ENCODE measurements at places on chromosomes 12 and 14. TPM values are rescaled to one million over a fixed set of nuclear protein-coding genes. Genes with fewer than 3 reads are reported as not detected.

- DNase-seq: no peak
Observed at GRCh38 chr12:81150382-81150781, 72.5 kb downstream of the ACSS3 start.

- no peak for DNase-seq
Observed at GRCh38 chr12:107440606-107441005, 245.0 kb upstream of the PWP1 start.

GRCh38 chr14:61565836-61566536 is 129.3 kb upstream of the HIF1A start:
- DNase-seq: peak; percentile 97

CIROP gene
- 0.28 TPM for total RNA-seq

DNA sequence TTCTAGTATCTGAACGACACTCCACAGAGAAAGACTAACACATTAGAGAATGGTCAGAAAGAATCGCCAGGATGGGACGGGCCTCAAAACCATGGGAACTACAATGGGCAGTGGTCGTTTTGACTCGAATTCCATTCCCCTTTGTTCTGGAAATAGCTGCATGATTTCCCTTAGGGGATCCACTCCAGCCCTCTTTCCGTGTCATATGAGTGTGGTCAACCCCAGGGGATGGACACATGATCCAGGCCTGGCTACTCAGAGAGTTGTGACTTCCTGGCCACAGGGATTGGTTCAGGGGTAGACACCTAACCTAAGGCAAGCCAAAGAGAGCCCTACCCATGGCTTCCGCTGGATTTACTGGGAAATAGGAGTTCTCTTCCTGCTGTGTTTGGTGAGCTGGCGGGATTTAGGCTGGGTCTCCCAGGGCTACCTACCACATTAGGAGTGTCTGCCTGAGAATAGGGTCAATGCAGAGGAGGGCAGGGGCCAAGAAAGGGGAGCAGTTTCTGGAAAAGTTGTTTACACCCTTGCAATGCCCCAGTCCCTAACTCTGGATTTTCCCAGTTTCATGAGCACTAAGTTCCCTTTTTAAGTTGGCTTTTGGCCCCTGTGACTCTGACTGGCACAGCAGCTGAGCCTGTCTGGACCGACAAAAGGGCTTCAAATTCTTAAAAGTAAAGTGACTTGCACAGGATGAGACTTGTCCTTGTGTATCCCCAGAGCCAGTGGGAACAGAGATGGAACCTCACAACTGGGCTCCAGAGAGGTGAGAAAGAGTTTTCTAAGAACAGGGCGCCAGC is 28.1 kb upstream of the GPATCH2L start:
- DNase-seq: no peak

TSPAN8 gene
- total RNA-seq: not detected

DNA sequence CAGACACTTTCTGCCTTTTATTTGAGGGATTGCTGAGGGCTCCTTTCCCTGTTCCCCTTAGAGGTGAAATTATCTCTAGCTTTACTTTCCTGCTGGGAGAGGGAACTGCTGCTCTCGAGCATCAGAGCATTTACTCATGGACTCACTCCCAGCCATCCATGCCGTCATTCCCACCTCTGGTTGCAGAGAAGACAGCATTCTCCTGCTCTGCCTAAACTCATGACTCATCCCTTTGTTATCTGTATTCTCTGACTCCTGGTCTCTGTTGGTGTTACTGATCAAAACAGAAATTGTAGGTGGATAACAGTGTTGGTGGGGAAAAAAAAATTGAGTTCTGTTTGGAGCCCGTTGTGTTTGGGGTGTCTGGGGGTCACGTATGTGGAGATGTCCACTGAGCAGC is 159.3 kb downstream of the TTC8 start:
- peak; percentile 97 for DNase-seq

DNA sequence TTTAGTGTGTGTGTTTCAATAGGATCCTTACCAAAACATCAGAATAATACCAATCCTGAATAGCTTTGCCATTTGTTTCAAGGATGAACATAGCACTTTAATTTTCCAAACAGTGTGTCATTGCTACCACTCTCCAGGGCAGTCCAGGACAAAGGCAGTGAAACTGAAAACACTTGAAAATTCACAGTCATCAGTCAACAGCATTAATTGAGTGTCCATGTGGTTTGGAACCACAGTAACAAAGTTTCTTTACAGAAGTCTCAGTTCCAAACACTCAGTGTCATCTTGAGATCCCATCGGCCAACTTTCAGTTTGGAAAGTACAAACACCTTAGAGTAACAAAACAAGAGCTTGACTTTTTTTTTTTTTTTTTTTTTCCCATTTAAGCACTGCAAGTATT is 228.4 kb upstream of the SOX5 start:
- no peak for DNase-seq

DNA sequence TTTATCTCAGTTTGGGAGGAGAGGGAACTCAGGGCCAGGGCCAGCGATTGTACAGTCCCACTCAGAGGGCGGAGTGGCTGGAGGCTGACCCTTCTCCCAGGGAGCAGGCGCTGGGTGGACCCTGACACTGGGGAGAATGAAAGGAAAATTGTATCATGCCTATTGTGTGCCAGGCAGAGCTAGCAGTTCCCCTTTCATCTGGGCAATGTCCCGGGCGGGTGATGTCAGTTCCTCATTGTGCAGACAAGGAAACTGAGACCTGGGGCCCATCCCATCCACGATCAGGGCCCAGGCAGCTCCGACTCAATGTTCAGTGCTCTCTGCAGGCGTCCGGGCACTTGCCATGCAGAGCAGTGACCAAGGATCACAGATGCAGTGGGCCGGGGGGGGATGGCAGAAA is 101.9 kb upstream of the RTL1 start:
- no peak for DNase-seq

GRCh38 chr12:95740751-95741150 is 49.8 kb downstream of the NTN4 start:
- no peak for DNase-seq

TAS2R14 gene
- total RNA-seq: 3.9 TPM

- no peak for DNase-seq
Observed at GRCh38 chr12:117360551-117361346, 677 bp downstream of the NOS1 start.

DNA sequence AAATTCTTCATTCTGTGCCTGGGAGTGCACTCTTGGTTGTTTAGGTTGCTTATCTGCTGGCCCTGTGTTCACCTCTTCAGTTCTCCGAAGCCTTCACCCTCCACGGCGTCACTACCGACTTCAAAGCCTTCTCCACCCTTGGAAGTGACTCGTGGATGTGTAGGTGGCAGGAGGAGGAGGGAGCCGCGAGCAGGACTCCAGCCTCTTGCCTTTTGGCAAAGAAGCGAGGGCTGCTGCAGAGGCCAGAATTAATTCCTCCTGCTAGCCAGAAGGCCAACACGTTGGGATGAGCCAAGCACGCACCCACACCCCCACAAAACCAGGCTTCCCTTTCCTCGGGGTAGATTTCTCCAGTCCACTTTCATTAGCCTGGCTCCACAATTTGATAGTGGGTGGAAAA is 86.5 kb downstream of the TBX5 start:
- DNase-seq: peak; percentile 52

GLIPR1L1 gene
- total RNA-seq: not detected

DNA sequence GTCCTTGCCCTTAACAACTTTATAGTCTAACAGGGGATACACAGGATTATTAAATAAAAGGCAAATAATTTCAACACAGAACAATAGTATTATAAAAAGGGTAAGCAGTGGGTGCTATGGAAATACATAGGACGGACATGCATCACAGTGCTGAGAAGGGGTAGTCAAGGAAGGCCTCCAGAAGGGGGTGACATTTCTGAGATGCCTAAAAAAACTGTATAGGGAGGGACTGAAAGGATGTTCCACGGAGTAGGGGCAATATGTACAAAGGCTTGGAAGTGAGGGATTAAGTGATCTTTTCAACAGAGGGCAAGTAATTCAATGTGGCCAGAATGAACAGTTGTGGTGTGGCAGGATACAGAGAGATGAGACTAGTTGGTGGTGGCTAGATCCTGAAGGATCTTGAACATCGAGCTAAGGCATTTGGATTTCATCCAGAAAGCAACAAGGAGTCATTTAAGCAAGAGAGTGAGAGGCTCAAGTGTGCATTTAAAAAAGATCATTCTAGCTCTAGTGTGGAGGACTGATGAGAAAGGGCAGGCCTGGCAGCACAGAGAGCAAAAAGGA is 8.9 kb upstream of the ATP5MC2 start:
- DNase-seq: no peak

GRCh38 chr14:95468448-95469133 is 47.9 kb downstream of the SYNE3 start:
- no peak for DNase-seq

GRCh38 chr14:84343656-84344055 is 1186.3 kb upstream of the FLRT2 start:
- DNase-seq: peak; percentile 70

DNA sequence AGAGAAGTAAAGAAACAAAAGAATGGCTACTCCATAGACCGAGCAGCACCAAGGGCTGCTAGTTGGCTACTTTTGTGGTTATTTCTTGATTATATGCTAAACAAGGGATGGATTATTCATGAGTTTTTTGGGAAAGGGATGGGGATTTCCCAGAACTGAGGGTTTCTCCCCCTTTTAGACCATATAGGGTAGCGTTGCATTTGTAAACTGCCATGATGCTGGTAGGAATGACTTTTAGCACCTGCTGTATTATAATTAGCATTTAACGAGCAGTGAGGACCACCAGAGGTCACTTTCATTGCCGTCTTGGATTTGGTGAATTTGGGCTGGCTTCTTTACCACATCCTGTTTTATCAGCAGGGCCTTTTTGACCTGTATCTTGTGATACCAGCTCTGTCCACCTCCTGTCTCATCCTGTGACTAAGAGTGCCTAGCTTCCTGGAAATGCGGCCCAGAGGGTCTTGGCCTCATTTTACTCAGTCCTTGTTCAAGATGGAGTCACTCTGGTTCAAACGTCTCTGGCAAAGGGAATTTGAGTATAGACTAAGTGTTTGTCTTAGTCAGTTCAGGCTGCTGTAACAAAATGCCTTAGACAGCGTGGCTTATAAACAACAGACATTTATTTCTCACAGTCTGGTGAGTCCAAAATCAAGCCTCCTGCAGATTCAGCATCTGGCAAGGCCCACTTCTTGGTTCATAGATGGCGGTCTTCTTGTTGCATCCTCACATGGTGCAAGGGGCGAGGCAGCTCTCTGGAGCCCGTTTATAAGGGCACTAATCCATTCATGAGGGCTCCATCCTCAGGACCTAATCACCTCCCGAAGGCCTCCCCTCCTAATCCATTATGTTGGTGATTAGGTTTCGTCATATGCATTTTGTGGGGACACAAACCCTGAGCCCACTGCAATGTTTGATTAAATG is 348.3 kb upstream of the SFSWAP start:
- DNase-seq: no peak

DNA sequence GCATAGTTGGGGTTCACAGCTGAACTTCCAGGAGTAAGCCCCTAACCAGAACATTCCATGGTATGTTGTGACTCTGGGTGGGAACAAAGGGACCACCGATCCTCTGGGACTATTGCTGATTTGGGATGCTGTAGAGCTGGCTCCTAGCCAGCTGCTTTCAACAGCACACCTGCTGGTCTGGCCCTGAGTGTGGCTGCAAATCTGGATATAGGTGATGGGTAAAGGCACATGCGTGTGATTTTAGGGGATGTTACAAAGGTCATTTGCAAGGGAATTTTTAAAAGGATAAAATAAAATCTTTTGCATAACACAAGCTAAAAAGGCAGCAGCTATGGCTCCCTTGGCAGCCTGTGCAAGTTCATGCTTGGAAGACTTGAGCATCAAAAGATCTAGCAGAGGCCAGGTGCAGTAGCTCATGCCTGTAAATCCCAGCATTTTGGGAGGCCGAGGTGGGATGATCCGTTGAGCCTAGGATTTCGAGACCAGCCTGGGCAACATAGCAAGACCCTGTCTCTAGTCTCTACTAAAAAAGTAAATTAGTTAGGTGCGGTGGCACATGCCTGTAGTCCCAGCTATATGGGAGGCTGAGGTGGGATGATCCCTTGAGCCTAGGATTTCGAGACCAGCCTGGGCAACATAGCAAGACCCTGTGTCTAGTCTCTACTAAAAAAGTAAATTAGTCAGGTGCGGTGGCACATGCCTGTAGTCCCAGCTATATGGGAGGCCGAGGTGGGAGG is 1.6 kb downstream of the ALDH2 start:
- no peak for DNase-seq

DNA sequence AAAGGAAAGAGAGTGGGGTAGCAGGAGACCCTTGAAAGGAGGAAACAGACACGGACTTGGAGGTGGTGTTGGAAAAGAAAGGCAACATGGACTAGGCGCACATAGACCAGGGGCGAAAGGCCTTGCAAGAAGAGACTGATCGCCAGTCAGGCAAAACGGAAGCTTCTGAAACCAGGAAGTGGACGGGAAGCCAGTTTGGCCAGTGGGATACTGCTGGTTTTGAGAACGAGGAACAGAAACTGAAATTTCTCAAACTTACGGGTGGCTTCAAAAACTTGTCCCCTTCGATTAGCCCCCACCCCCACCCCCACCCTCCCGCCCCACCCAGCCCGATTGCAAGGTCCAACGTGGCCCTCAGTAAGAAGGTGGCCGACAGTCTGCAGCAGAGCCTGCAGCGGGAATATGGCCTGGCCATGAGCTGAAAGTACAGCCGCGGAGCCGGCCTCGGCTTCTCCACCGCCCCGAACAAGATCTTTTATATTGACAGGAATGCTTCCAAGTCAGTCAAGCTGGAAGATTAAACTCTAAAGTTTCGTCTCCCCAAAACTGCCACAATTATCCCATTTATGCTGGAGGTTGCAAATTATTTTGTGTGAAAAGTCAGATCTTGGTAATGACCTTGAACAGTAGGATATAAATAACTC is 364.7 kb downstream of the BCAT1 start:
- DNase-seq: no peak

GRCh38 chr12:131104463-131105350 is 151.0 kb downstream of the ADGRD1 start:
- peak; percentile 16 for DNase-seq

DNA sequence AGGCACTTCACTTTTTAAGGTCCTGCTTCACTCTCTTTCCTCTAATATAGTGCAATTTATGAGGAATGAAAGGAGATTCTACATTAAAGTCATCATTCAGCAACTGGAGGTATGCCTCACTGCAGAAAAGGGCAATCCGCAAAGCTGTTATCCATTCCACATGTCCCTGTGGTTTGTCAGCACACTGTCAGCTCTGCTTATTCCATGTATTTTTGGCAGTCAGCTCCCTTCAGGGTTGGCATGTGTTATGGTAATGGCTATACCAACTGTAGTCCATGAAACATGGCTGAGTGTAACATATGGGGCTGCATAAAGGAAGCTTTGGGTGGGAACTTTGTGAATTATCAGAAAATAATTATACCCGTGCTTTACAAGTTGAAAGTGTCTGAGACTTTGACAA is 154.1 kb downstream of the GALC start:
- no peak for DNase-seq

GRCh38 chr12:120261951-120262851 is 3.3 kb downstream of the PXN start:
- no peak for DNase-seq

PLA2G1B gene
- total RNA-seq: not detected

CCDC85C gene
- 13.9 TPM for total RNA-seq

DNA sequence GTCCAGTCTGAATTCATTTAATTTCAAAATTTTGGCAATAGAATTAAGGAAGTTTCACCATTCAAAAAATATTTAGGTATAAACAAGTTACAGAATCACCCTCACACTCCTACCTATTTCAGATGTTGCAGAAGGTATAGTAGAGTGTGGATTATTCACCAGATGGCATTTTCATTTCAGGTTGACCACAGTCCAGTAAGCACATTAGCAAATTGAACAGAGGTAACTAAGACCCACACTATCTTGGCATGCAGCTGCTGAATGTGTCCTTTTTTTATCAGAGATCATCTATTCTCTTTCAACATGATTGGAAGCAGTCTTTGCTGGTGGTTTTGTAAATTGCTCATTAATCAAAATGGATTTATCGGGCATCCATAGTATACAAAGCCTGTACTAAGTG is 151.8 kb upstream of the GARIN6 start:
- no peak for DNase-seq

WIF1 gene
- total RNA-seq: not detected

All from IMR-90 (cell line).